Central memory CD4-positive, alpha-beta T cell (primary cell): ENCODE measurements at places on chromosomes 12 and 14.

DNA sequence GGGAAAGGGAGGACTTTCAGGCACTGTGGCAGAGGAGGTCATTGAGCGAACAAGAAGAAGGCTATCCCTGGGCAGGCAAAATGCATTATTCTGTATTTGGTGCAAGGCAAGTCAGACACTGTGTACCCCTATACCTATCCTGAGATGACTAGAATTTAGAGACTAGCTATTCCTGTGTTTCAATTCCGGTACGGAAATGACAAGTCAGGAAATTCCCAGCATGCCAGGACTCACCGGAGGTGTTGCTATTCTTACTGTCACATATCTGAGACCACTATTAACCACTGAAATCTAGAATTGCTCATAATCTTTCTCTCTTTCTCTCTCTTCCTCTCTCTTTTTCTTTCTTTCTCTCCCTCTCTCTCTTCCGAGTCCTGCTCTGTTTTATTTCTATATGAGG, 297.1 kb downstream of the PDZRN4 start:
- DNase-seq = no peak

DNA sequence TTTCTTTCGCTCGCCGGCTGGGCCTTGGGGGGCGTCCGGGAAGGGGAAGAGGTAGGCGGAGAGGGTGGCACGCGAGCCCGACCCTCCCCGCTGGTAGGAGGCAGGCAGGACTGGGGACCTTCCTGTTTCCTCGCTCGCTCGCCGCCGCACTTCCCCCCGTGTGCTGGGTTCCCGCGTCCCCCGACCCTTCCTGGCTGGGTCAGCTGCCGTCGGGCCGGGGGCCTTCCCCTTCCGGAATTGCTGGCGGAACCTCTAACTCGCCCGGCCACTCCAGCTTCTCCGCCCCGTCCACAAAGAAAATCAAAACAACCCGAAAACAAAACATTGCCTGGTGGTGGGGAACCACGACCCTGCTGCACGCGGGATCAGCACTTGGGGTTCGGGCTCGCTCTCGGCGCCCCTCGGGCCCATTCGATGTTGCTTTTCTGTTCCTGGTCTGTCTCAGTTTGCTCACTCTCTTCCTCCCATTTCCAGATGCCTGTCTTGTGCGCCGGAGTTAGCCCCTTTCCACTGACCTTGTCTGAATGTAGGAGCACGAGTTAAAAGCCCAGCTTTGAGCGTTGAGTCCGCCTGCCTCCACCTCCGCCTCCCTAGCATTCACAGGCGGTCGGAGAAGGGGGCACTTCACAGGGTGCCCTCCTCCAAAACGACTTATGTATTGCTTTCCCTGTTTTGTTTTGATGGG, 581 bp downstream of the PAPOLA start:
- DNase-seq = no peak

DNA sequence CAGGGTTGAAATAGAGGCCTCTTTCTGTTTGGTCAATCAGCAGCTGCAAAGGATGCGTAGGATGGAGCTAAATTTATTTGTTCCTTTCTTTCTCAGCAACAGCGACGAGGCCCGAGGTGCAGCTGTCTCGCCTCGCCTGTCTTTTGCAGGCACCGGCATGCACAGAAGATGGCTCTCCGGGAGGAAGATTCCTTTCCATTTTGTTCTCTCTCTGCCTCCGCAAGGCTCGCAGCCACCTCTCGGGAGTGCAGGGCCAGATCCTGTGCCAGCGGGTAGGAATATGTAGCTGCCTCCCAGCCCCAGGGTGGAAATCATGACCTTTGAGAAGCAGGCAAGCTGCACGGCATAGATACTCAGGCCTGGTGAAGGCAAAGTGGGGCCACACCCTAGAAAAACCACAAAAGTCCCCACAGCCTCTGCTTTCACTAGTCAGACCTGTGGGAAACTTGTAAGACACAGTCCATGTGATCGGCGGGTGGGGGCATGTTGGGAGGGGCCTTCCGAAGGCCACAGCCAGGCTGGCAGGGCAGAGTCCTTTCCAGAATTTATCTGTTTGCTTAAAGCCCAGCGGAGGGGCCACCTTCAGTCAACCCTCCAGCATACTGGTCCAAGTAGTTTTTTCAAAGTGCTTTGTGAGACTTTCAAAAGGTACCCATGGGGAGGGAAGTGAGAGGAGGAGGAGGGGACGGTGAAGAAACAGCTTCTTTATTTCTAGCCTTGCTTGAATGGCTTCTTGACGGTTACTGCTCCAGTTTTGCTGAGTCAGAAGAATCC, at the start of gene MAP1LC3B2:
Gene MAP1LC3B2, plus strand, starts transcription at position 220 of the 774 bp plus-strand sequence. CDS start 16,562 bp downstream, outside the sequence.
- DNase-seq = peak; percentile 88

GRCh38 chr14:50740856-50741255, 72.8 kb upstream of the SAV1 start:
- DNase-seq = no peak
